H1 (cell line): ENCODE measurements at places on chromosomes 7 and 10. TPM values are rescaled to one million over a fixed set of nuclear protein-coding genes. Genes with fewer than 3 reads are reported as not detected.

Gene TPK1
- 1.8 and 2.7 TPM in 2 replicates for total RNA-seq

Gene PRSS1
- not detected in 2 replicates for total RNA-seq

Gene GRM8
- total RNA-seq, result 2.8 and 3.7 TPM in 2 replicates

Gene RASSF4
- total RNA-seq, result 12.3 and 14.5 TPM in 2 replicates

Gene COL17A1
- 0.37 and 1.9 TPM in 2 replicates for total RNA-seq

DNA sequence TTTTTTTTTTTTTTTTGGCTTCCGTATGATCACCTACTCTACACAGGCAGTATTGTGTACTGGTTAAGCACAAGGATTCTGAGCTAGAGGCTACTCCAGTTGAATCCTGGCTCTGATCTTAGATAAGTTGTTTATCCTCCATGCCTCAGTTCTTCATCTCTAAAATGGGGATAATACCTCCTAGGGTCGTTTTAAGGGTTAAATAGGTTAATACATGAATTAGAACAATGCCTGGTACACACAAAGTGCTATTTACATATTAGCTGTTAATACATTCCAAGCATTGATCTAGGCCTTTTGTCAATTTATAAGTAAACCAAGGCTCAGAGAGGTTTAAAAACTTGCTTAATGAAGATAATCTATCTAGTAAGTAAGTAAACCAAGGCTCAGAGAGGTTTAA is 59.0 kb downstream of the ST7 start:
- no peaks in the 10 kb centered on the region for H3K27me3 ChIP-seq
- no peak overlapping the region for H3K4me3 ChIP-seq
- DNase-seq, result no peak

- no peaks in the 10 kb centered on the region for H3K36me3 ChIP-seq
- H3K4me3 ChIP-seq, result no peak overlapping the region
- no peaks in the 10 kb centered on the region for H3K27me3 ChIP-seq
Measured at GRCh38 chr7:152103066-152103465, 77.6 kb downstream of the GALNT11 start.

- H3K4me1 ChIP-seq, result no peaks in the 10 kb centered on the region
- H3K36me3 ChIP-seq, result no peaks in the 10 kb centered on the region
- H3K4me3 ChIP-seq, result no peak overlapping the region
- H3K27me3 ChIP-seq, result no peaks in the 10 kb centered on the region; the same call in 1 of the 2 replicates
Measured at GRCh38 chr10:86182150-86182549, 184.4 kb downstream of the GRID1 start.

DNA sequence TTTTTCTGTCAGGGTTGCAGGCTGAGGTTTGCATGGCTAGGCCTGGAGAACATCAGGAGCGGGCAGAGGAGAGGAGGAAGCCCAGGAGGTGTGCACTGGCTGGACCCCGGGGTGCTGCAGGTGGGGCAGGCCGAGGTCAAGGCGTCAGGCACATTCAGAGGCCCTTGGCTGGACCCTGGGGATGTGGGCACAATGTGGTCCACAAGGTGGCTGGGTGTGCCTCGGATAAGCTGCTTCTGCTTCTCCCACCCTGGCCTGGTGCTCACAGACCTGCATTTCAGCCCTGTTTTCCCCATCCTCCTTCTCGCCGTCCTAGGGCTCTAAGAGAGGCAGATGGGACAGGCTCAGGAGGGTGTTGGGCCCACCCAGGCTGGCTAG is 108.2 kb downstream of the ADCY1 start:
- no peaks in the 10 kb centered on the region for H3K27me3 ChIP-seq
- no peak overlapping the region for H3K27ac ChIP-seq
- DNase-seq, result peak; percentile 32
- H3K36me3 ChIP-seq, result no peaks in the 10 kb centered on the region; the same call in 1 of the 2 replicates
- H3K4me3 ChIP-seq, result no peak overlapping the region

DNA sequence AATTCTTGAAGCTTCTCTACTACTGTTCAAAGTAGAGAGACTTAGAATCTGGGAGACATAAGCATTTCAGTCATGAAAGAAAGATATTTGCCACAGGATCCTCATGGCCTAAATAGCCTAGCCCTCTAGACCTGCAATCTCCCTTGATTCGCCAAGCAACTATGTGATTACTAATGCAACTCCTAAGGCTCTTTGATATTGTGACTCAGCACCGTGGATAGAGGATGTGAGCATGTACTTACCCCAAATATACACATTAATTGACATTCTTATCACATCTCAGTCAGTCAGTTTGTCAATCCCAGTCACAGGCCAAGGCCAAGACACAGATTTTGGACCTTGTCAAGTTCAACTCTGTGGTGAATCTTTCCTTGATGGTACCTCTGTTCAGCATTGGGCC is 42.6 kb downstream of the GPR37 start:
- DNase-seq, result no peak
- H3K4me1 ChIP-seq, result peaks cover 4% of the 10 kb centered on the region; the same call in 1 of the 2 replicates
- no peak overlapping the region for H3K4me3 ChIP-seq
- no peak overlapping the region for H3K27ac ChIP-seq
- no peaks in the 10 kb centered on the region for H3K27me3 ChIP-seq

GRCh38 chr10:4939224-4940072 is 23.8 kb upstream of the AKR1C1 start:
- no peak for DNase-seq
- H3K4me1 ChIP-seq, result peaks cover 3% of the 10 kb centered on the region; the same call in 1 of the 2 replicates
- H3K27ac ChIP-seq, result no peak overlapping the region
- no peaks in the 10 kb centered on the region for H3K27me3 ChIP-seq
- H3K4me3 ChIP-seq, result no peak overlapping the region

DNA sequence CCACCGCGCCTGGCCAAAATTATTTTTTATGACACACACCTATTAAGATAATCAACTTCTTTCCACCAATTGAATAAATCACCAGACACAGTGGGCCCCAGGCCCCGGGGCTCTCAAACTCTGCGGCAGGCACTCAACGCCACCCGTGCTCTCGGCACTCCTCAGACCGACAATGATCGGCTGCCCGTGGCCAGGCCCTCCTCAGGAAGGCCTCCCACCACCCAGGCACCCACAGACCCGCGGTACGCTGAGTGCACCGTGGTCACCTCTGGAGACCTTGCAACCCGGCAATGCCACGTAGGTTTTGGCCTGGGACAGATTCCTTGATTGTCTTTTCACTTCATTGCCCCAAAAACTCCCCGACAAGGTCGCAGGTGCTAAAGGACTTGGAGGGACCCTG is 6.9 kb downstream of the RADIL start:
- H3K36me3 ChIP-seq, result no peaks in the 10 kb centered on the region
- H3K4me1 ChIP-seq, result 0 out of 2 replicates have a peak, but pooled peaks cover 3% of the 10 kb centered on the region
- no peak overlapping the region for H3K4me3 ChIP-seq
- no peak overlapping the region for H3K27ac ChIP-seq
- H3K27me3 ChIP-seq, result no peaks in the 10 kb centered on the region

GRCh38 chr7:82605247-82605864 is 161.8 kb upstream of the CACNA2D1 start:
- H3K27ac ChIP-seq, result no peak overlapping the region
- no peaks in the 10 kb centered on the region for H3K4me1 ChIP-seq
- no peaks in the 10 kb centered on the region for H3K36me3 ChIP-seq
- no peak overlapping the region for H3K4me3 ChIP-seq
- DNase-seq, result no peak

DNA sequence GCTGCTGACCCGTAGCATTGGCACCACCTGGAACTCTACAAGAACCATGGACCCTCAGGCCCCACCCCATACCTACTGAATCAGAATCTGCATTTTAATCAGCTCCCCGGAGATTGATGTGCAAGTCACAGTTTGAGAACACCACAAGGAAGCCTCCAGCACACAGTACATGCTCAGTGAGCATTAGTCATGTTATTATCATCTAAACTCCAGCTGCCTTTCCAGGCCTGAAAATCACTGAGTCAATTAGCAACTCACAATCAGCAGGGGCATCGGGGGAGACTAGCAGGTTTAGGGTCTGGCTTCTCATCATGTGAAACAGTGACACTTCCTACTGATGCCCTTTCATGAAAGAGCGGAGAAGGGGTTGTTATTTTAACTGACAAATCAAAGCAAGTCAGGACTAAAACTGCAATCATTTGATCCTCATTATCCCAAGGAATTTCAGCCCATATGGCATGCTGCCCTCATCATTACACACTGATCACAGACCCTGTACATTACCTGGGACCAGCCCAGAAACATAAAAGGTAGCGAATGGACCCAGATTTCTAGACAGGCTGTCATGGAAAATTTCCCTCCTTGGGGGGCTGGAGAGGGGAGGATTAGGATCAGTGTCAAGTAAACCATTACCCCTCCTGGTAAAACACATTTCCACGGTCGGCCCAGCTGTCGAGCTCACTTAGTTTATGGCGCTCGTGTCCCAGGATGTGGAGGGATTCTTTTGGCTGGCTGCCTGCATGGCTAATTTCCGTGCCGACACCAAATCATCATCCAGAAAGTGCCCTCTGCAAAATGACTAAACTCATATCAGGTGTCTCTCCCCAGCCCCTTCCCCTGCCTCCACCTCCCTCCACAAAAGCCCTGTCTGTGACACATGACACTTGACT is 122.8 kb downstream of the PRLHR start:
- no peaks in the 10 kb centered on the region for H3K27me3 ChIP-seq
- H3K4me1 ChIP-seq, result no peaks in the 10 kb centered on the region
- H3K4me3 ChIP-seq, result no peak overlapping the region

DNA sequence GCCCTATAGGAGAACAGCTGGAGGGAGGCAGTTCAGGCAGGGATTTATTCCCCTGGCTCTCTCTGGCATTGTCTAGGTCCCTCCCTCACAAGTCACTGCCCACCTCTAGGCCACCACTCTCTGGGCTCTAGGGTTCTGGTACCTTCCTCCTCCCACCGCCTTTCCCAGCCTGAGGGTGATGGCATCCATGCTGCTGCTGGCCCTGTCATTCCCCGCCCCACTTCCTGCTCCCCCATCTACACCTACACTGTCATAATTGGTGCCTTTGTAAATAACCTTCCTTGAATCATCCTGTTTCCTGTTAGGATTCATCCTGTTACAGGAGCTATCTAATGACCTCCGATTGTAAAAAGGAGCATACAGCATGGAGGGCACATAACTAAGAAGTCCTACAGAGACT is 303.3 kb upstream of the COBL start:
- no peak for DNase-seq
- H3K36me3 ChIP-seq, result no peaks in the 10 kb centered on the region
- H3K4me3 ChIP-seq, result no peak overlapping the region

GRCh38 chr10:7513936-7514335 is 103.1 kb upstream of the SFMBT2 start:
- no peaks in the 10 kb centered on the region for H3K4me1 ChIP-seq
- no peak overlapping the region for H3K4me3 ChIP-seq
- no peak for DNase-seq
- no peaks in the 10 kb centered on the region for H3K36me3 ChIP-seq
- H3K27ac ChIP-seq, result no peak overlapping the region

GRCh38 chr7:16135658-16136057 is 285.7 kb downstream of the CRPPA start:
- H3K4me3 ChIP-seq, result no peak overlapping the region
- no peaks in the 10 kb centered on the region for H3K4me1 ChIP-seq
- H3K27me3 ChIP-seq, result no peaks in the 10 kb centered on the region
- no peaks in the 10 kb centered on the region for H3K36me3 ChIP-seq
- no peak overlapping the region for H3K27ac ChIP-seq

DNA sequence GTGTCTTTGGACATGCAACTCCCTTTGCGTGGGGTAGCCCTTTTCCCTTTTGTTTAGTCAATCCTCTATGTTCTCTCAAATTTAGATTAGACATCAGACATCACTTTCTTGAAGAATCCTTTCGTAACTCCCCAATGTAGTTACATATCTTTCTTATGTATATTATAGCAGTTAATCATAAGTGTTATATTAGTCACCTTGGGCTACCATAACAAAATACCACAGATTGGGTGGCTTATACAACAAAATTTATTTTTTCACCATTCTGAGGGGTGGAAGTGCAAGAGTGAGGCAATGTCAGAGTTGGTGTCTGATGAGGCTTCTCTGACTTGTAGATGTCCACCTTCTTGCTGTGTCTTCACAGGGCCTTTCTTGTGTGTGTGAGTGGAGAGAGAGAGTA is 105.7 kb downstream of the PHTF2 start:
- H3K4me1 ChIP-seq, result no peaks in the 10 kb centered on the region
- H3K27ac ChIP-seq, result no peak overlapping the region
- no peaks in the 10 kb centered on the region for H3K27me3 ChIP-seq
- no peak for DNase-seq

GRCh38 chr10:128468462-128468861 is 342.2 kb upstream of the MKI67 start:
- DNase-seq, result no peak
- no peak overlapping the region for H3K27ac ChIP-seq
- H3K27me3 ChIP-seq, result no peaks in the 10 kb centered on the region
- H3K36me3 ChIP-seq, result no peaks in the 10 kb centered on the region
- no peaks in the 10 kb centered on the region for H3K4me1 ChIP-seq
- no peak overlapping the region for H3K4me3 ChIP-seq

- H3K27me3 ChIP-seq, result peaks cover 2% of the 10 kb centered on the region
- DNase-seq, result no peak
- peaks cover 7% of the 10 kb centered on the region for H3K4me1 ChIP-seq
Measured at GRCh38 chr7:31705377-31705776, 18.4 kb downstream of the PPP1R17 start.

- no peak overlapping the region for H3K27ac ChIP-seq
- H3K36me3 ChIP-seq, result no peaks in the 10 kb centered on the region
- H3K4me3 ChIP-seq, result no peak overlapping the region
- DNase-seq, result no peak
- no peaks in the 10 kb centered on the region for H3K27me3 ChIP-seq
Measured at GRCh38 chr10:34237898-34238455, 577.1 kb downstream of the PARD3 start.

GRCh38 chr7:50329775-50330174 is 25.3 kb downstream of the IKZF1 start:
- no peaks in the 10 kb centered on the region; the same call in 1 of the 2 replicates for H3K4me1 ChIP-seq
- no peak overlapping the region for H3K4me3 ChIP-seq
- no peaks in the 10 kb centered on the region for H3K27me3 ChIP-seq
- no peak for DNase-seq
- H3K36me3 ChIP-seq, result no peaks in the 10 kb centered on the region
- H3K27ac ChIP-seq, result no peak overlapping the region

DNA sequence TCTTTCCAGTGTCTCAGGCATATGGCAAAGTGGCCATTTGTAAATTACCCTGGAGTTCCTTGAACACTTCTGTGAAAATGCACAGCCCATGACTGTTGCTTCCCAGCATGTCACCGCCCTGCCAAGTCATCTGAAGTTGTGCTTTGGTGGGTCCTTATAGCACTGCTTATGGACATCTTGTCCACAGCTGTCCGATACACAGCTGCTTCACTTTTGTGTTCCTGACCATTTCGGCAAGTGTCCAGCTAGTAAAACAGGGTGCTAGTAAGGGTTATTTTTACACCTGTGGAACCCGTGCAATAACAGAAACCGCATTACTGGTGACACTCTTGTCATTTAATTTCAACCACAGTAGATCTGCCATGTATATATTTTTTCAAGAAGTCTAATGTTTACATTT is 29.7 kb downstream of the PIP4K2A start:
- H3K36me3 ChIP-seq, result no peaks in the 10 kb centered on the region
- no peak overlapping the region for H3K27ac ChIP-seq
- DNase-seq, result no peak
- H3K4me1 ChIP-seq, result peaks cover 15% of the 10 kb centered on the region; the same call in 1 of the 2 replicates

- H3K4me1 ChIP-seq, result no peaks in the 10 kb centered on the region; the same call in 1 of the 2 replicates
- H3K36me3 ChIP-seq, result no peaks in the 10 kb centered on the region
- no peak overlapping the region for H3K4me3 ChIP-seq
- H3K27ac ChIP-seq, result peak overlapping the region; percentile 81
Measured at GRCh38 chr10:14185316-14186045, 145.2 kb downstream of the FRMD4A start.
